Testis (tissue), 5 donors: ENCODE measurements at places on chromosomes 5 and 9. TPM values are rescaled to one million over a fixed set of nuclear protein-coding genes. Genes with fewer than 3 reads are reported as not detected.

DNA sequence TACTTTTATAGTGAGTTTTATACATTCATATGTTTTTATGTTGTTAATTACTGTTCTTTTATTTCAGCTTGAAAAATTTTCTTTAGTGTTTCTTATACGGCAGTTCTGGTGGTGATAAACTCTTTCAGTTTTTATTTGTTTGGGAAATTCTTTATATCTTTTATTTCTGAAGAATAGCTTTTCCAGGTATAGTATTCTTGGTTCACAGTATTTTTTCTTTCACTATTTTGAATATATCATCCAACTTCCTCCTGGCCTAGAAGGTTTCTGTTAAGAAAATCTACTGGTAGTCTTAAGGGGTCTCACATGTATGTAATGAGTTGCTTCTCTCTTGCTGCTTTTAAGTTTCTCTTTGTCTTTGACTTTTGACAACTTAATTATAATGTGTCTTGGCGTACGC lies 79.4 kb downstream of the NXNL2 start:
- no peak for DNase-seq

- no peak for DNase-seq
Observed at GRCh38 chr9:134652291-134653225, 11.0 kb downstream of the COL5A1 start.

GRCh38 chr5:108661024-108661423 lies 86.7 kb upstream of the FER start:
- no peak for DNase-seq

DNA sequence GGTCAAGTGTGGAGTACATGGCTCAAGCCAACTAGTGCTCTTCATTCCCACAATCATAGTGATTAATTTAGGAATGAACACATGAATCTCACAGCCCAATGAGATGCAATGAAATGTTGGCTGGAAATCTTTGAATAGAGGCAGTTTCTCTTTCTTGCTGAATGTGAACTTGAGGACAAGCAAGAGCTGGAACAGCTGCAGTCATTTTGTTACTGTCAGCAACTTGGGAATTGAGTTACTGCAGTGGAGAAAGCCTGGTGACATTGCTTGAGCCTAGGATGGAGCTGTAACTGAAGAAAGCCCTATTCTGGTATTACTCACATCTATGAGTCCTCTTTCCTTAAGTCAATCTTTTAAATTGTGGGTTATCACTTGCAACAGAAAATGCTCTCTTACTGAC lies 62.3 kb downstream of the YIPF5 start:
- no peak for DNase-seq

DNA sequence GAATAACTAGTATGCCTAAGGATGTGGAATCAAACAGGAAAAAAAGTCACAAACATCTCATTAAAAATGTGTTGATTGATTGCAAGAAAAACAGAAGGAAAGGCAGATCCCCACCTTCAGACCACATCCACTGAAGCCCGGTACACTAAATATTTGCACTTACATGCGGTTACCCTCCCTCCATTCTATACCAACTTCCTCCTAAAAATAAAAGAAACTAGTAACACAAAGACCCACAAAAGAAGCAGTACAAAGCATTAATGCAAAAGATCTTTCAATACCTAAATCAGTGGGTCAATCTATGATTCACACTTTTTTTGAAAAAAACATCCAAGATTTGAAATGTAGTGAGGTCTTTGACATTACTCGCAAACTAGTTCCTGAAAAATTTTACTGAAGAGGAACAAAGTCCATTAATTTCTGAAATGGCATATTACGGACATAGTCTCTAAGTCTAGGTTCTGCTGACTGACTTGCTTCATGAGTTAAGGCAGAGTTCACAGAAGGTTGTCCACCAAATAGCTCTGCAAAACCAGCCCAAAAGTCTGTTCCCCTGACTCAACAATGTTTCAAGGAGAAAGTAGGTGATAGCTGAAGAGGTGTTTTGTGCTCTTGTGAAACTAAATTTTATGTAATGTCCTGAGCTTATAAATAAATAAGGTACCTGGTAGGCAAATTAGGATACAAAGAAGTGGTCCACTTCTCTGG lies 100.7 kb downstream of the PAM start:
- no peak for DNase-seq

DNA sequence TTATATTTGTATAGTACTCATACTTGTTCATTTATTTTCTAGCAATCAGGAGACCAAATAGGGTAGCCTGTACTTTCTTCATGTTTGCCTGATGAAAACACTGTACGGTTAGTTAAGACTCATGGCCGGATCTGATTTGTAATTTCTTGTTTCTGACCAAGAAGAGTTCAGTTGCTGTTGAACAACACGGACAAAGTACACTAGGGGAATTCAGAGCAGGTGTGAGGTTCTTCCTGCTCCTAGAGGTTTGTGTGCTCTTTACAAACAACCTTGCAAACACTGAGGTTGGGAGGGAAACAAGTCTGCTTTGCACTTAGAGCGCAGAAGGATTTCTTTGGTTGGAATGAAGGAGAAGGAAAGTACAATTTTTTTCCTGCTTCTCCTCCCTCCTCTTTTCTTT lies 69.7 kb downstream of the TRIO start:
- DNase-seq = no peak

DNA sequence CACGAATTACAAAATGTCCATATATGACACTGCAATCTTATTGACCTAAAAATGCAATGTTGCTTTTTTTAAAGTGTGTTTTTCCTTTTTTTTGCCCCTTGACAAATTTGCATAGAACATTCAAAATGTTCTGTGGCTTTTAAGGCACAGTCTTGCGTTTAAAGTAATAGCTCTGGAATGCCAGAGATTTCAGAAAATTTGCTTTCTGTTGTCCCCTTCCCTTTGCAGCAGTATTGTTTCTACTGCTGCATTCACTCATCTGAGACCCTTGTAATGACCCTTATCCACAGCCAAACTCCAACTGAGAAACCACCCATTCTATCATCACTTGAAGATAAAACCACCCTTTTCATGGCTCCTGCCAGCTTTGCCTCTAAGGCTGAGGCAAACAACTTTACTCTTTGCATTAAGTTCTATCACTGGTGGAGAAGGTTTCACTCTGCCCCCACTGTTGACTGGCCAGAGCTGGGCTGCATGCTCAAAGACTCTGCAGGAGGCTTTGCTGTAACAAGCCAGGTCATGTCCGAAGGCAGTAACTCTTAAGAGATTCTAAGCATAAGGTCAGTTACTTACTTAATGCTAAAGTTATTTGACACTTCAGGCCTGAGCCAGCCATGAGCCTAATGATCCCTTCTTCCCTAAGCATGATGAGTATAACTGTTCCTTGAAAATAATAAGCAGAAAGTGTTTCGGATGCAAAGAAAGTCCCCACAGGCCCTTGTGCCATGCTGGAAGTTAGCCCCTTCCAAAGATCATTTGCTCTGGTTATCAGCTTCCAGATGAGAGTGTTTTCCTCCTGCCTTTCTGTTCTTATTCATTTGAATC lies 101.9 kb downstream of the CD180 start:
- no peak for DNase-seq

DNA sequence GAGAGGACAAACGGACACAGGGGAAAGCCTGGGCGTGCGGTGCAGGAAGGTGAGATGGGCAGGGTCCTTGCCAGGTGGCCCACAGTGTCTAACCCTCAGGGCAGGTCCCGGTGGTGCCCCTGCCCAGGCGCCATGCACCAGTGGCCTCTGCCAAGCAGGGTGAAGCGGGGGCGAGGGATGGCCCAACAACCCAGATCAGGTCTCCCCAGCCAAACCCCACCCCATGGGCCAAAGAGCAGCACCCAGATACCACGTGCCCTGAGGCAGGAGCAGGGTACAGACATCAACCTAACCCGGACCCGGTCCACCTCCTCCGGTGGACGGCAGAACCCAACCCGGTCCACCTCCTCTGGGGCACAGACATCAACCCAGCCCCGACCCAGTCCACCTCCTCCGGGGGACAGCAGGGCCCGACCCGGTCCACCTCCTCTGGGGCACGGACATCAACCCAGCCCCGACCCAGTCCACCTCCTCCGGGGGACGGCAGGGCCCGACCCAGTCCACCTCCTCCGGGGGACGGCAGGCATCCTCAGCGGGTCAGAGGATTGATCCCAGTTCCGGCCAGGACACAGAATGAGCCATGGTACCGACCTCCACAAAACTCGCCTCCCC lies 12.8 kb downstream of the SLC12A7 start:
- no peak for DNase-seq

DNA sequence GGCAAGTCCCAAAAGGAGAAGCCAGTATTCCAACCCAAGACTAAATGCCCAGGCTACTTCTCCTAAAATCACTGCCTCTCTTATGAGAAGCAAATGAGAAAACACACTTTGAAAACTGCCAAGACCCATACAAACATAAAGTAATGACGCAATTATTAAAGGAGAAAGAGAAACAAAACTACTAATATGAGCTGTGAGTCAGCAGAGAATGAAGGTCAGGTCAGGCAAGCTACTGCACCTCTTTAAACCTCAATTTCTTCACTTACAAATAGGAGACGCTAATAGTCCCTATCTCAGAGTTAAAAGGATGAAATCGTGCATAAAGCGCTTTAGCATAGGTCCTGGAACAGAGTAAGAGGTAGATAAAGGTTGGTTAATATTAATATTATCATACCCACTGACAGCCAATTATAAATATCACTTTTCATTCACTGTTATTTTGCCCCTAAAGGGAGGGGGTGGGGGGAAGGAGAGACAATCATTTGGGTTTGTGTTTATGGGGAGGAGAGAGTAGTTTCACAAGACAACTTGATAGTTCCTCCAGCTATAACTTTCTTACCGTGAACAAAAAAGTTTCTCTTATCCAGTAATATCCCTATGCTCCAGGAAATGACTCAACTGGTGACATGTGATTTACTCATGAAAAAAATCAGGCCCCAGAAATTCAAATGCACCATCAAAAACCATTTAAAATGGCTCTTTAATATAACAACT lies 3.6 kb downstream of the PSMB7 start:
- no peak for DNase-seq

Gene RANBP17
- 63.9 TPM for total RNA-seq

DNA sequence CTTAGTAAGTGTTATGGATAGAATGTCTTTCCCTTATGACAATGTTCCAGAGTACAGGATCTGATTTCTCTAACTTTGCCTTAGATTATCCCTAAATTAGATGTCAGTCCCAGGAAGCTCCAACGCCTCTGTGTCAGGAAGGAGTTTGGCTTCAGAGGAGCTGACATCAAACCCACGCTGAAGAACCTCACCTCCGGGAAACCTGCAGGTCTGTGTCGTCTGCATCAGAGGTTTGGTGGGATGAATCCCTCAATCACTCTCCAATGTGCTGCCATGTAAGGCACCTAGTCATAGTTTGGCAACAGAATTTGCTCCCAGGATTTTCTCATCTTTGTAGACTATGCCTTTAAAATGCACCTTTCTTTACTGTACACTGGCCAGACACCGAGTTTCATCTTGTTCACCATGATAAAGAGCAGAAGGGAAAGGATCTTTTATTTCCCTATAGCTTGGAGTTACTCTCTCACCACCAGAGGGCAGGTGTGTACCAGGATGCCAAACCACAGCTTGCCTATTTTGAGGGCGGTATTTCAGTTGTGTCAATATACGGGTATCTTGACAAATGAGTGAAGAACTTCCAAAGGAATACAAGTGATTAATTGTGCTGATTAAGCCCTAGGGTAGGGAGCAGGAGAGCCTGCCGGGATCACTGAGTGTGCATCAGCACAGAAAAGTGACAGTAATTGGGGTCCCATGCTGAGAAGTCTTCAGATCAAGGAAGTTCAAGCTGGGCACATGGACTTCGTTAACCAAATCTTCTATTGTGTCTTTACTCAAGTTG lies 23.4 kb downstream of the MINAR2 start:
- peak; percentile 65 for DNase-seq

GRCh38 chr5:1109542-1110306 lies 2.1 kb downstream of the SLC12A7 start:
- no peak for DNase-seq

GRCh38 chr9:130981756-130982137 lies 27.2 kb upstream of the LAMC3 start:
- no peak for DNase-seq

Gene FAM153A
- total RNA-seq = 104 TPM

Gene DENND1A
- 47.4 TPM for total RNA-seq

DNA sequence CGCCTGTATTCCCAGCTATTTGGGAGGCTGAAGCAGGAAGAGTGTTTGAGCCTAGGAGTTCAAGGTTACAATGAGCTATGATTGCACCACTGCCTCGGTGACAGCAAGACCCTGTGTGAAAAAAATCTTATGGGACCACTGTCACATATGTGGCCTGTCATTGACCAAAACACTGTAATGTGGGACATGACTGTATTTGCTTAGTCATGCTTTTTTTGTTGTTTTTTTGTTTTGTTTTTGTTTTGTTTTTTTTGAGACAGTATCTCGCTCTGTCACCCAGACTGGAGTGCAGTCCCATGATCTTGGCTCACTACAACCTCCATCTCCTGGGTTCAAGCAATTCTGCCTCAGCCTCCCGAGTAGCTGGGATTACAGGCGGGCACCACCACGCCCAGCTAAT lies 13.5 kb downstream of the POLR1E start:
- DNase-seq = no peak

Gene GLRX
- total RNA-seq = 4.5 TPM

GRCh38 chr5:149288436-149288835 lies 16.8 kb downstream of the AFAP1L1 start:
- DNase-seq = no peak

DNA sequence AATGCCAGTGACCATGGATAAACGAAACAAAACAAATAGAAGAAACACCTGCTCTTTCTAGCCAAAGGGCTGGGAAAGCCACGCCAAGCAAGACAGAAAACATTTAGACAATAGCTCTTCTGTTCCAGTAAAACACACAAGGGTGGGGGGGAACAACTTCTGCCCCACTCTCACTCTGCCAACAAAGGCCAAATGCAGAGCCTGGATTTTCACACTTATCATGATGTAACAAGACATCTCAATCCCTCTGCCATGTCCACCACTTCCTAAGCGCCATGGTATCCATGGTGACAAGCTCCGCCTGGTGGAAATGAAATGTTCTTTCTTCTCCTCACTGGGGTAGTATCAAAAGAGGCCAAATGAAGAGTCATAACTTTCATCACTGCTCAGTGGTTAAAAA lies 60.6 kb downstream of the DRD1 start:
- no peak for DNase-seq

Gene KLHL9
- total RNA-seq = 17.4 TPM

DNA sequence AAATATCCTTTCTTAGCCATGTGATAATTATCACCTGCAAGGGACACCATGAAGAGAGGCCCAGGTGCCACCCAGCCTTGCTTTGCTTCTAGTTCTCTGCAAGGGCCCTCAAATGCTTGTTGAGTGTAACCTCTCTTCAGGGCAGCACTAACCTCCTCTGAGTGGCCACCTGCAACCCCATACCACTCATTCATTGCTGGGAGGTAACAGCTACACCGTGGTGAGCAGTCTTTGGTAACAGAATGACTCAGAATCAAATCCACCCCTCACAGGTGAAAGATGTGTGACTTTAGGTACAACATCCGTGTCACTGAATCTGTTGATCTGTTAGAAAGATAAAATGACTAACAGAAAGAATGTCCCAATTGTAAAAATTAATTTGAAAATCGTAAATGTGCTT lies 365.1 kb upstream of the TRPC7 start:
- DNase-seq = no peak

DNA sequence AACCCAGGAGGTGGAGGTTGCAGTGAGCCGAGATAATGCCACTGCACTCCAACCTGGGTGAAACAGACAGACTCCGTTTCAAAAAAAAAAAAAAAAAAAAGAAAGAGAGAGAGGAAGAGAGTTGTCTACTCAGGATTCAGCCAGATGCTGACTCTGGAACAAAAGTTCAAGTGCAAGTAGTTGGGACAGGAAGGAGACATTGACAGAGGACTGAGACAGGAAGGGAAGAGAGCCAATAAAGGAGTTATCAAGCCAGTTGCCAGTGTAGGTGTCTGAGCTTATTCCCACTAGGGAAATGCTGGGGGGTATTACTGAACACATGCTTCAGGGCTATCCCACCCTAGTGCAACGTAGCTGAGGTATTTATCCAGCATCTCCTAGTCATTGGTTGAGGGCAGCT lies 147.7 kb upstream of the SLC1A3 start:
- no peak for DNase-seq

Gene GMCL2
- 11.0 TPM for total RNA-seq
